Activated CD4-positive, alpha-beta T cell treated with anti-CD3 and anti-CD28 coated beads, Interleukin-2, Interleukin-4, amounts not matched to agents 100 ng/mL and 50 ng/mL, durations not matched to agents 16 hours and 8 hours (primary cell): ENCODE measurements at places on chromosomes 16 and 17.

DNA sequence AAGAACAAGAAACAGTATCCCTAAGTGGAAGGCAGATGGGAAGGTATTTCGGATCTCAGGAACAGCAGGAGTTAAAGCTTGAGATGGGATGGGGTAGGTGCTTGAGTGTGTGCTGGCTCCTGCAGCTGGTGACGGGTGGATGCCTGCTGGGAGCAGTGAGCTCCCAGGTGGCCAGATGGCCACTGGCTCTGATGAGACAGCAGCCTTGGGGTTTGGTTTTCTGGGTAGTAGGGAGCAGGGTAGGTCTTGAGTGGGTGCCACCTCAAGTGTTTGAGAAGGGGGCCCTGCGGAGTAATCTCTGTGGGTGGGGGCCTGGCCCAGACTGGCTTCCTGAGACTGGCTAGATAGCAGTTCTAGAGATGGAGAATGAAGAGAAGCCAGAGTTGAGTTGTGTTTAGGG, 10.3 kb downstream of the EPN2 start:
- DNase-seq: no peak

DNA sequence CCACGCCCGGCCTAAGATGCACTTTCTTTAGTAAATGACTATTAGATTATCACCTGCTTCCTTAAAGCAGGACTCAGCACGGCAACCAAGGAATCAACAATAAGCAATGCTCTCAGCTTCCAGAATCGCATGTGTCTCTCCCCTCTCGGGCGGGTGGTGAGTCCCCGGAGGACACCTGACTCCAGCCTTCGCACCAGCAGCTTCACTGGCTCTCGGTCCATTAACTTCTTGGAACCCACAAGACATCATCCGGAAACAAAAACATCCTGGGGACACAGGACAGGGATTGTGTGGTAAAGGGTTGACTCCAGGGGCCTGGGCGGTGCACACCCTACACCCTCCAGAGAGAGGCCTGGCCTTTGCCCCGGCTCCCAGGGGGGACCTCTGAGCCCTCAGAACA, 22.7 kb downstream of the UTS2R start:
- no peak for DNase-seq

- no peak for DNase-seq
Measured at GRCh38 chr17:79113699-79114457, 39.3 kb downstream of the ENGASE start.

DNA sequence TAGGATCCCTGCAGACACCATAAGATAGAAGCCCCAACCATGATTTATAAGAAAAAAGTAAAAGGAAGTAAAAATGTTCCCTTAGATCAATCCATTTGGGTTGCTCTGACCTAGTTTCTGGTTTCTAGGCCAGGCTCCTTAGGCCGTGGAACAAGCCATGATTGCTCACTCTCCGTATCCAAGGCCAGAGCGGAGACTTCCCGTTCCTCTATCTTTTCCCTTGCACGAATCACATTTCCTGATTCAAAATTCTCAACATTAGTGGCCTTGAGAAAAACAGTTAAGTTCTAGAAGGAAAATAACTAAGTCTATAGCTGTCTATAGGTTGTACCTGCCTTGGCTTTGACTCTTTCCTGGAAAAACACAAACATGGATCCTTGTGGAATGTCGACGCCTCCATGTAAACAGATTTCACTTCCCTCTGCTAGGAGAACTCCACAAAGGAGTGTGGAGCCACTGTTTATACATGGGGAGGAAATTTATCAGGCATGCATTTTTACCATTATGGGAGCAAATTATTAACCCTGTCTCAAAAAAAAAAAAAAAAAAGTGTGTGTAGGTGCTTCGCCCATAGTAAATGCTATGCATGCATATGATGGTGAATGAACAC, 149.6 kb downstream of the ZFHX3 start:
- DNase-seq: no peak

DNA sequence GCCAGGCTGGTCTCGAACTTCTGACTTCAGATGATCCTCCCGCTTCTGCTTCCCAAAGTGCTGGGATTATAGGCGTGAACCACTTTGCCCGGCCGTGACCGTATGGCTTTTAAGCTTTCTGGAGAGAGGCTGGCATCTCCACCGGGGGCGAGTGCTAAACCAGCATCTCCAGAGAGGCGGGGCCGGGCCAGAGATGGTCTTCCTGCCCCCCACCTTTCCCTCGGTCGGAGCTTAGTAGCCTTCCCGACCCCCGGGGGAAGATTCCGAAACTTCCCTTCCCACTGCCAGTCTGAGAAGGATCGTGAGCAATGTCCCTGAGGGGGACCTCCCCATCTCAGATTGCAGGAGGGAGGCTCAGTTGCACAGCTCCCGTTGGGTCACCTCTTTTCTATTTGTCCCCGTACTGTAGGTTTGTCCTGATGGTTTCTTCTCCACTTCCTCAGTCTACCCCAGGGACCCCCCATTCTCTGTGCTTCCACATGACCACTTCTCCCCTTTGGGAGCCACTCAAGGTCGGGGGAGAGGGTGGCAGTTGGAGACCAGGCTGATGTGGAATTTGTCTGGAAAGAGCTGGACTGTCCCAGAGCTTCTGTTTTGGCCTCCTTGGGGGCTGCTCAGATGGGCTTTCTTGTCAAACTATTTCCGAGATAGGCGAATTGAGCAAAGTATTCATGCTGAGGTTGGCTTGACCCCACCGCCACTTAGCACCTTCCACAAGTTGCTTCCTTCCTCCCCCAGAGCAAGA, 18.2 kb downstream of the IGF2BP1 start:
- no peak for DNase-seq

GRCh38 chr17:72368191-72368590, 247.4 kb downstream of the SOX9 start:
- DNase-seq: no peak

DNA sequence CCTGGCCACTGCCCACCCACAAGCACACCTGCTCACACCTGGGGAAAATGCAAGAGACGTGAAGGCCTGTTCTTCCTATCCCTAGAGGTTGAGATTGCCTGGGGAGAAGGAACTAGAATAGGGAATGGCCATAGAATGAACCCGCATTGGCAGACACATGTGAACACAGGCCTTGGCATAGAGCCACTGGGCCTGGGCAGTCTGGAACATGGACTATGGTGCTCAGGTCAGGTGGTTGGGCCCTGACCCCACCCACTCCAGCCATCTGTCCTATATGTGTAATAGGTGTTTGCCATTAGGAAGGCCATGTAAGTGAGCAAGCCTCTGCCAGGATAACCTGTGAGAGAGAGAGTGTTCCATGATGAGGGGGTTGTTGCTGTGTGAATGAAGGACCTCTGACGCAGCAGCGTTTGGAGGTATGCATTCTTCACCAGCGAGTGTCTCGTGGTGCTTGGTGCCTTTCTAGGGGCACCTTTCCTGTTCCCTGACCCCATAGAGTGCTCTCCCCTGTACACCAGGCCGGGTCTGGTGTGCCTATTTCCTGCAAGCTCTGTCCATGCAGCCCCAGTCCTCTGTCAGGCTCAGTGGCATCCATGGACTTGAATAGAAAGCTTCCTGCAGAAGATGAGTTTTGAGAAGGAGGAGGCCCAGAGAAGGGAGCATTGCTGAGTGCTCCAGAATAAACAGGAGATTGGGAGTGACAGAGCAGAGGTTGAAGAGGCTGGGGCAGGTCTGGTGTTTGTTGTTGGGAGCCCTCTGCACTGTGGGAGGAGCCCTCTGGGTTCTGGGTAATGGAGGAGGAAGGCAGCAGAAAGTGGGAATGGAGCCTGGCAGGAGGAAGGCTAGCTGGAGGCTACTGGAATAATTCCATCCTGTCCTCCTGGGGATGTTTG, 15.6 kb downstream of the CTRL start:
- DNase-seq: no peak

DNA sequence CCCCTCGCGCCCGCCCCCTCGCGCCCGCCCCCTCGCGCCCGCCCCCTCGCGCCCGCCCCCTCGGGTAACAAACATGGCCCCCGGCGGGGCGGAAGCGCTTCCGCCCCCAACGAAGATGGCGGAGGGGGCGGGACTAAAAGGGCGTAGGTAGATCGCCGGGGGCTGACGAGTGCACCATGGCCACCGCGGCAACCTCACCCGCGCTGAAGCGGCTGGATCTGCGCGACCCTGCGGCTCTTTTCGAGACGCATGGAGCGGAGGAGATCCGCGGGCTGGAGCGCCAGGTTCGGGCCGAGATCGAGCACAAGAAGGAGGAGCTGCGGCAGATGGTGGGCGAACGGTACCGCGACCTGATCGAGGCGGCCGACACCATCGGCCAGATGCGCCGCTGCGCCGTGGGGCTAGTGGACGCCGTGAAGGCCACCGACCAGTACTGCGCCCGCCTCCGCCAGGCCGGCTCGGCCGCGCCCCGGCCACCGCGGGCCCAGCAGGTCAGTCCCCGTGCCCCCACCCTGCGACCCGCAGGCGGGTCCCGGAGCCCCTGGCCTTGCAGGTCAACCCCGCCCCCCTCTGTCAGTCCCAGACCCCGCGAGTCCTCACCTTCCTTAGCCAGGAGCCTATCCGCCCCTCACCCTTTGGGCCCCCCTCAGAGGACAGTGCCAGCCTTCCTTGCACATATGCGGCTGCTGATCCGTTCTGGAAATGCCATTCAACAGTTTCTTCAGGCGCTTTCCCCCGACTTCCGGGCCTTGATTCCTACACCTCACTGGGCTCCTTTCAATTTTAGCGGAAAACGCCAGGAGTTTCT, at the start of gene COG1:
Gene COG1 (plus strand): TSS at position 162 of the 808 bp plus-strand sequence. CDS start 15 bp downstream, at position 177.
- DNase-seq: peak; percentile 84

GRCh38 chr17:4342535-4342934, 23.9 kb downstream of the UBE2G1 start:
- DNase-seq: no peak

- no peak for DNase-seq
Measured at GRCh38 chr17:40772101-40772500, at the start of gene KRT26. Gene KRT26 (minus strand): TSS chr17:40772201. CDS start chr17:40772113, 88 bp downstream.

DNA sequence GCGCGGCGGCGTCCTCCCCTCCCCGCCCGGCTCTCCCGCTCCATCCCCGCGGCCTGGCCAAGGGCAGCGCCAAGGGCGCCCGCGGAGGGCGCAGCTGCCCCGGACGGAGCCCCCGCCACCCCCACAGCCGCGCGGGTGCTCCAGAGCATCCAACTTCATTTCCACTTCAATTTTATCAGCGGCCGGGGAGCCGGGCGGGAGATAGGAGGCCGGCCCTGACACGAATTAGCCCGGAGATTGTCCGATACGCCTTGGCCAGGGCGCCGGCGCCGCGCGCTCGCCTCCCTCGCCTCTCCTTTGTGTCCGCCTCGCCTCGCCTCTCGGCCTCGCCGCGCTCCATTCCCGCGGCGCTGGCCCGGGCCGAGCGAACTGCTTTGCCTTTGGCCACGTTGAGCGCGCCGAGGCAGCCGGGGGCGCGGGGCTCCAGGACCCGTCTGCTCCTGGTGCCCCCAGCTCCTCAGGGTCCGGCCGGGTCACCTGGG, 129.1 kb upstream of the LHX1 start:
- DNase-seq: no peak

- DNase-seq: no peak
Measured at GRCh38 chr17:76405967-76406647, 21.7 kb downstream of the SPHK1 start.

DNA sequence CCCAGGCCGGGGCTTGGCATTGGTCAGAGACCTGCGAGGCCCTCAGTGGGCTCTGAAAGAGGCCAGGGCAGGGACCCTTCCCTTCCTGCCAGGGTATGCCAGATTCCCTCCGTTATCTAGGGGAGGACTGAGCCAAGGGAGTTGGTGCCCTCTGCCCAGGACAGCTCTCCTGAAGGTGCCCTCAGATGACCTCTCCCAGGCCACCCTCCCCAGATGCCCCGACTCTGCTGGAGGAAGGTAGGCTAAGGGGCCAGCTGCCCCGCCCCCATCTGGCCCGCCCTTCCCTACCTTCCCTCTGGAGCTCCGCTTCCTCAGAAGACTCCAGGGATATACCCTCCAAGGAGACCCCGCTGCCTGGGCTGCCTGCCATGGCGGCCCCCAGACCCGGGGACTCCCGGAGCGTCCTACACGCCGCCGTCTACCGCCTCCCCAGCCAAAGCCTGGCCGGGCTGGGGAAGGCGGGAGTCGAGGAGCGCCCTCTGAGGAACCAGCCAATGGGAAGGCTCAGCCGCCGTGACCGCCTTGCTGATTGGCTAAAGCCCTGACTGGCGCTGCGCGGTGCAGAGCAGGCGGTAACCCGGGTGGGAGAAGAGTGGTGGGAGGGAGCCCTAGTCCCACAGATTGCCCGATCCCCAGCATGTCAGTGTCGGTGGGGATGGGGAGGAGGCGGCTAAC, 7.0 kb downstream of the MPP2 start:
- DNase-seq: peak; percentile 84

DNA sequence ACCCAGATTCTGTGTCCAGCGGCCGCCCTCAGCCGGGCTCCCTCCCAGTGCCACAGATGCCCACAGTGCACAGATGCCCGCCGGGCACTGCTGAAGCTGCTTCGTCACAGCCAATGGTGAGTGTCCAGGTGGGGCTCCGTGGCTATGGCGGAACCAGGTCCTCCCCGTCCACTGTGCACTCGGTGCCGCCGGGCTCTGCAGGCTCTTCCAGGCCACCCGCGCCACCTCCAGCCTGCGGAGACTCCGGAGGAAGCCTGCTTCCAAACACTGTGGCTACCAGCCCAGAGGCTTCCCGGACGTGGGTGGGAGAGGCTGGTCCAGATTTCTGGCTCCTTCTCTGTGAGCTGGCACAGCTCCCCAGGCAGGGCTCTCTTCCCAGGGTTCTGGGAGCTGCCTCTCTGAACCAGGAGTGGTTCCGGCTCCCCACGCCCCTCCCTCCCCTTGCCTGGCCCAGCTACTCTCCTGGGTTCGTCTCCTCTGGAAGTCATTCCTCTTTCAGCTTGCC, 2.8 kb upstream of the PYCR1 start:
- DNase-seq: no peak

- peak; percentile 54 for DNase-seq
Measured at GRCh38 chr17:63696381-63696961, 3.5 kb downstream of the LIMD2 start.

DNA sequence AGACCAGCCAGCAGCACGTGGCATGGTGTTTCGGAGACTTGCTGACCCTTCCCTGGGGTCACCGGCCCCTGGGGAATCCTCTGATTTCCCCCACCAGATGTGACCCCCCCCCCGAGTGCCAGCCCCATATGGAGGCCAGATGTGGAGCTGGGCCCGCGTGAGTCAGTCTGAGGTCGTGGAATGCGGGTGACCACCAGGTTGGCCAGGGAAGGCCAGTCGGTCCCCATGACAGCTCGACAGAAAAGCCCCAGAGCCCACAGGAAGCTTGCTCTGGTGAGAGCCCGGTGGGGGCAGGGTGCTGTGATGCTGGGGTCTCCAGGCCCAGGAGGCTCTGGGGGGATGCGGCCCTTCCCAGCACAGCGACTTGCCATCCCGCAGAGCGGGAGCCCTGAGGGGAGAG, 209.0 kb downstream of the NTN1 start:
- no peak for DNase-seq

GRCh38 chr16:4097826-4098240, 18.4 kb downstream of the ADCY9 start:
- no peak for DNase-seq
